ENCODE measurements at places on chromosomes 5 and 9. TPM values are rescaled to one million over a fixed set of nuclear protein-coding genes. Genes with fewer than 3 reads are reported as not detected.

Gene AHRR
- 3.5 TPM for total RNA-seq

Gene SLC35A4
- total RNA-seq, result 78.4 TPM

Gene STK10
- total RNA-seq, result 22.0 TPM

Gene CTSL
- total RNA-seq, result 1,037 TPM

Gene FYB1
- total RNA-seq, result 14.4 TPM

Gene CRHBP
- total RNA-seq, result 0.24 TPM

Gene KDM3B
- 38.4 TPM for total RNA-seq

Gene PSMB7
- total RNA-seq, result 335 TPM

Gene MOB3B
- 8.4 TPM for total RNA-seq

Gene CCL28
- 0.21 TPM for total RNA-seq

Gene VPS13A
- 10.1 TPM for total RNA-seq

Gene PDCD1LG2
- 0.39 TPM for total RNA-seq

Gene FOXD1
- 17.5 TPM for total RNA-seq

Gene SH3RF2
- total RNA-seq, result 3.0 TPM

Gene PCDHGA8
- 0.02 TPM for total RNA-seq

Gene PROB1
- 0.33 TPM for total RNA-seq

Gene FGF10
- not detected for total RNA-seq

Gene VAV2
- total RNA-seq, result 40.1 TPM

Gene ASS1
- total RNA-seq, result 16.7 TPM

Gene SHC3
- total RNA-seq, result 0.80 TPM

Gene MARCOL
- not detected for total RNA-seq

Gene CCL27
- not detected for total RNA-seq

Gene CDH10
- total RNA-seq, result 0.30 TPM

Gene PTGR1
- total RNA-seq, result 407 TPM

Gene NEUROG1
- total RNA-seq, result not detected

Gene C1QTNF3
- total RNA-seq, result not detected

Gene ARL14EPL
- 0.07 TPM for total RNA-seq

Gene ANKRD31
- 0.12 TPM for total RNA-seq

Gene LURAP1L
- total RNA-seq, result 11.6 TPM

Gene ACTL7A
- not detected for total RNA-seq

Gene CDH6
- 0.19 TPM for total RNA-seq

Gene EQTN
- not detected for total RNA-seq

Gene FGFR4
- total RNA-seq, result 23.4 TPM

Gene PCDHB3
- 0.02 TPM for total RNA-seq

Gene LHX3
- 0.12 TPM for total RNA-seq
